ENCODE measurements at places on chromosomes 7 and 10.

DNA sequence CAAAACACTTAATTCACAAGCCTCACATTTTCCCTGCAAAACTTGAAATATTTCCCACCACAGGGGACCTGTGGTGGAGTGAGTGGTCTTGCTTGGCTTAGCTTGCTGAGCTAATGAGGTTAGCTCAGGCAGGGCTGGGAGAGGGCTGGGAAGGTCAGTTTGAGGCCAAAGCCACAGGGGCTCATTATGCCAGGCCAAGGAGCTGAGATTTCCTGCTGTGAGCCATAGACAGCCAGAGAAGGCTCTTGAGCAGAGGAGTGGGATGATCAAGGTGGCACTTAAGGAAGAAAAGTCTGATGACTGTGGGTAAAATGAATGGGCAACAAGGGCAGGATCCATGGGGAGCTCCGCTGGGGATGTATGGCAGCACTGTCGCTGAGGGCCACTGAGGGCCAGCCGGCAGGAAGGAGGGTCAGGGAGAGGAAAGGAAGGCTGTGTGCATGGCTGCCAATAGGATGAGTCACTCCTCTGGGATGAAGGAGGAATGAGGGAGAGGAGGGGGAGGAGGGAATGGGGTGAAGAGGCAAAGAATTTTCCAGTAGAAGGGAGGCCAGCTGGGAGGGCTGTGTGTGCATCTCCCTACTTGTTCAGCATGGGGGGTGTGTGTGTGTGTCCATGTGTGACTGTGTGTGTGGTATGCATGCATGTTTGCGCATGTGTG lies 18.7 kb upstream of the ZNF488 start:
- DNase-seq, result no peak

GRCh38 chr10:105044902-105045301 lies 403.8 kb downstream of the SORCS3 start:
- no peak for DNase-seq

GRCh38 chr10:94174838-94175237 lies 181.1 kb downstream of the PLCE1 start:
- DNase-seq, result no peak

GRCh38 chr10:14254368-14254767 lies 76.4 kb downstream of the FRMD4A start:
- DNase-seq, result no peak

DNA sequence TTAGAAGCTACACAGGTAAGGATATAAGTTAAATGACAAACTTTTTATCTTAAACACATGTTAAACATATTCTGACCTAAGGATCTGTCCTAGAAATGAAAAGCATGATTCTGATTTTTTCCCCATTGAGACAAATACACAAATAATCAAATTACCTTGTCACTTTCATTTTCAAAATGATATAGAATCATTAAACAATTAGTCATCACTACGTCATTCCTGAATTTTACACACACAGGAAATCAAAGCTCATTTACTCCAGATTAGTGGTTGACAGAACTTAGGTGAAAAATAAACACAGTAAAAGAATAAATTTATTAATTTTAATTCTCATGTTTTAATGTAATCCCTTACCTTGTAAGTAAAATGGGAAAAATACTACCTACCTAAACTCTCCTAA lies 89.0 kb downstream of the AASS start:
- no peak for DNase-seq

- DNase-seq, result no peak
Observed at GRCh38 chr7:151086802-151087244, 548 bp downstream of the AGAP3 start.

DNA sequence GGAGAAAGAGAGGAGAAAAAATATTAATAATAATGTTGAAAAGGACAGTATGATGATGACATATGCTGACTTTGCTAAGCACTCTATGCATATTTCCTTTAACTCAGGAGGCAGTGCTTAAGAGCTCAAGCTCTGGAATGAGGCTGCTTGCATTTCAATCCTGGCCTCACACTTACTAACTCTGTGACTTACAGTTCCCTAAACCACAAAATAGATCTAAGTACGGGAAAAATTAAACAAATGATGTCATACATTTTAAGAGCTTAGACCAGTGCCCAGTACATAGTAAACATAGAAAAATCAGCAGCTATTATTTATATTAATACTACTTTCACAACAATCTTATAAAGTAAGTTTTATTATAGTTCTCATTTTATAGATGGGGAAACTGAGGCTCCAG lies 61.3 kb downstream of the GFRA1 start:
- DNase-seq, result no peak

GRCh38 chr7:87032604-87033339 lies 26.7 kb downstream of the ELAPOR2 start:
- no peak for DNase-seq

DNA sequence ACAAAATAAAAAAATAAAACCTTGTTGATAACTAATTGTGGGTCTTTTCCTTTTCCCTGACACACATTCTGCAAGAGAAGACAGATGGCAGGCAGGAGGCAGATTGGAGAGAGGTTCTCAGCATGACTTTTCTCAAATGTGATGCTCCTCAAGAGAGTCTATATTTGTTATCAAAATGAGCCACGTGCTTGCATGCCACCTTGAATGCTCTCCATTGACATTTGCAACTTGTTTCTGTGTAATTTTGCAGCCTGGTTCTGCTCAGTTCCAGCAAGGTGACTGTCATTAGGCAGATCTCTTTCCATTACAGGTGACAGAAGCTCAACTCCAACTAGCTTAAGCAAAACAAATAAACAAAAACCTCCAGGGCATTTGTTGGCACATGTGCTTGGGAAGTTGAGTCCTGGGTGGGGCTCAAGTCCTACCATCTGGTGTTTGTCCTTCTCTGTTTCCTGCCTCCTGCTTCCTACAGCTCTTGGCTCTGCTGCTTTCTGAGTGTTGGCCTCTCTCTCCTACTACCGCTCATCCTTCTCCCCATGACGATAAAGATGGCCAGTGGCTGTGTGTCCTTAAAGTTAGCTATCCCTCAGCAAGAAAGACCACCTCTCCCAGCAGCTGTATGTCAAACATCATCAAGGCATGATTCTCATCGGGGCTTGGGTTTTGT lies 56.7 kb downstream of the GRK5 start:
- no peak for DNase-seq

DNA sequence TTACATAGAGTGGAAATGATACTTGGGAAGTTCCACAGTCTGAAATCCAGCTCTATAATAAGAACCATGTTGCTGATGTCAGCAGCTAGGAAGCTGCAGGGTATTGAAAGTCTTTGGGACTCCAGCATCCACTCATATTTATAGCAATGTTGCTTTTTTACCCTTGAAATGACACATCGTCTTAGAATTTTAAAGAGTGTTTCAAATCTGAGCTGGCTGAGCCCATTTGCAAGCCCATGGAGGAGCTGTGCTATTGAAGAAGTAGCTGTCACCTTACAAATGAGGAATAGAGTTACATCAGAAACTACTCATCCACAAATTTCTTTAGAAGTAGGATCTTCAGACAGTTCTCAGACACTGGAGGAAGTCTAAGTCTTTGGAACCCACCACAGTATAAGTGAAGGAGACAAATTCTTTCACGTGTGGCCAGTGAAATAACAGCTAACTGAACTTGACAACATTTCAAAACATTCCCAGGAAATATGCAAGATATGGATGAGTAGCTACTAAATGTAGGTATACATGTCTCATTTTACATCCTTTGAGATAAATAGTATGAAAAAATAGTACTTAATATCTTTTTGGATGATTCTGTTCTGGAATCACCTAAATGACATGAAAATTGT lies 203.6 kb downstream of the ZNF365 start:
- no peak for DNase-seq

DNA sequence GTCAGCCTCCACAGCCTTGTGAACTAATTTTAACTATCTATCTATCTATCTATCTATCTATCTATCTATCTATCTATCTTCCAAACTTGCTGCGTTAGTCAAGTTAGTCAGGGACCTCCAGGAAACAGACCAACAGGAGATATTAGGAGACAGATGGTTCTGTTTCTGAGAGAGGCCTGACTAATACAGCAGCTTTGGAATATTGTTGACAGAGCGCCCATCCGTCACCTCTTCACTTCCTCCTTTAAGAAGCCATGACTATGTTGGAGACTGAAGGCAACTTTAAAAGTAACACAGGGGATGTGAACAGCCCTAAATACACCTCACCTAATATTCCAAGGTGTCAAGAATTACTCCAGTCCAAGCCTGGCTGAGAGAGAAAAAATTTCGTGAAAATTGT lies 280.9 kb upstream of the IGFBP3 start:
- no peak for DNase-seq

- DNase-seq, result no peak
Observed at GRCh38 chr7:82049891-82050533, 280.2 kb upstream of the HGF start.

GRCh38 chr10:133241501-133242205 lies 4.0 kb downstream of the VENTX start:
- no peak for DNase-seq

GRCh38 chr7:48458701-48459524 lies 287.7 kb downstream of the ABCA13 start:
- no peak for DNase-seq

GRCh38 chr7:78213402-78213801 lies 414.8 kb downstream of the PHTF2 start:
- DNase-seq, result no peak

GRCh38 chr7:41476460-41476803 lies 226.5 kb downstream of the INHBA start:
- DNase-seq, result no peak

GRCh38 chr10:106387063-106387462 lies 777.4 kb downstream of the SORCS1 start:
- DNase-seq, result no peak

- no peak for DNase-seq
Observed at GRCh38 chr10:14173706-14174594, 156.8 kb downstream of the FRMD4A start.

GRCh38 chr10:43801140-43801539 lies 152.5 kb upstream of the ZNF32 start:
- DNase-seq, result no peak

DNA sequence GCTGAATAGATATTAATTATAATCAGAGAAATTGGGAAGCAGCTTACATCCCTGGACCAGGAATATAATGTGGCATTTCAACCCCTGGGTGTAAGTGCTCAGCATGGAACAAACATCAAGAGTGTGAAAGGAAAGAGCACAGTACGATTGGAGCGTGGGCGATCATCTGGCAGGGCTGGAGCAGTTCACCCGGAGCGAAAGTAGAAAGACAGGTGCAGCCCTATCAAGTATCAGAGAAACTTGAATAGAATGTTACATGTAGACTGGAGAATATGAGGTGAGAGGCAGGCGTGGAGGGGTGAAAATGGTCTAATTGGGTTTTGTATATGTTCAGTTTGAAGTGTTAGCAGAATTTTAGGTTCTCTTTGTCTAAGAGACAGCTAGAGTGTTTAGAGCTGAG lies 303.0 kb downstream of the MDFIC start:
- DNase-seq, result no peak

DNA sequence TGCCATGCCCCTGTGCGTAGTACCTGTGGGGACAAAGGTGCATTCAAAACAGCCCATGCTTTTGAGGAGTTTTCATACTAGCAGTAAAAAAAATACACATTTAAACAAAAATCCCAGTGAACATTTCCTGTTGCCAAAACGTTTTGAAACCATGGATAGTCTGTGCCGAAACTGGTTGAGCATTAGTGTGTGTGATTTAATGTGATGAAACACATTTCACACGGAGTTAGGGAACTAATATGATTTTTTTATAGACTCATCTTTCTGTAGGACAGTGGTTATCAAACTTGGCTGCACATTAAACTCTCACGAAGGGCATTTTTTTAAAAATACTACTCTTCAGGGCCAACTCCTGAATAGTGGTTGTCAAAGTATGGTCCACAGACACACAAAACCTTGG lies 111.8 kb upstream of the CREB5 start:
- no peak for DNase-seq

DNA sequence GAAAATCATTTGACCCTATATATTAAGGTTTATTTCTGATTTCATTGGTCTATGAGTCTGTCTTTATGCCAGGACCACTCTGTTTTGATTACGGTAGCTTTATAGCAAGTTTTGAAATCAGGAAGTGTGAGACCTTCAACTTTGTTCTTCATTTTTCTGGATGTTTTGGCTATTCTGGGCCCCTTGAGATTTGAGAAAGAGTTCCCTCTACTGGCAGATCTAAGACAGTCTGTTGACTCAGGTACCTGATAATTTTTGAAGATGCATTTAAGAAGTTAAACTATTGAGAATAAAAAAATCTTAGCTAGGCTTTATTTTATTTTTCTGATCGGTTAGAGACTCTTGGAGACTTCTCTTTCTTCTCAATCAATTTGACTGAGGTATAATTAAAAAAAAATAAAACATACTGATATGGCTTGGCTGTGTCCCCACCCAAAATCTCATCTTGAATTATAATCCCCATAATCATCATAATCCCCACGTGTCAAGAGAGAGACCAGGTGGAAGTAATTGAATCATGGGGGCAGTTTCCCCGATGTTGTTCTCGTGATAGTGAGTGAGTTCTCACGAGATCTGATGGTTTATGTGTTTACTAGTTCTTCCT lies 209.2 kb downstream of the SNX10 start:
- no peak for DNase-seq

GRCh38 chr10:52027055-52027705 lies 286.9 kb upstream of the DKK1 start:
- DNase-seq, result no peak

DNA sequence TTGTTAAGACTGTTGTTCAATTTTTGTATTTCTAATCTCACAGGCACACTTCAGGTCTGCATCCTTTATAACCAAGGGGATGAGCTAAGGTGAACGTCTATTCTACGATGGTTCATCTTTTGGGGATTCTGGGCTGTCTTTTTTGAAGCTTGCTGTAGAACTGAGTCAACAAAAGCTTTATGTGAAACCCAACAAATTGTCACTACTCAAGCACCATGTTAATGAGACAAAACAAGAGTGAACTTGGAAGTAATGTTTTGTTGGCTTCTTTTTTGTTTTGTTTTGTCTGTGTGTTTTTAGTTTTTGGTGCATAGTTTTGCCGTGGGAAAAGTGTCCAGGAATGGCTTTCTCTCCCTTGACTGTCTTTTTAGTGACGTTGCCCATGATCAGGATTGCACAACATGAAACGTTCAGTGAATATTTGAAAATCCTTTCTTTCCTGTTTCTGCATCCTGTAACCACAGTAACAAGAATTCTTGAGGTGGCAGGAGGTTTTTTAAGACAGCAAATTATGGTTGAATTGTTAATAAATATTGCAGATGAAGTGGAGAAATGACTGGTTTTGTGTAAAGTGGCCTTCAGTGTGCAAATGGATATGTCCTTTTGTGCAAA lies 65.6 kb downstream of the WIPF3 start:
- DNase-seq, result no peak

GRCh38 chr10:64091897-64092296 lies 570.7 kb downstream of the REEP3 start:
- DNase-seq, result no peak

- no peak for DNase-seq
Observed at GRCh38 chr10:87651801-87652200, 7.9 kb upstream of the PAPSS2 start.

GRCh38 chr7:130210181-130210935 lies 2.7 kb downstream of the SSMEM1 start:
- no peak for DNase-seq

Data from stimulated activated CD4-positive, alpha-beta T cell treated with anti-CD3 and anti-CD28 coated beads, Interleukin-1b, Interleukin-23, amount 100 ng/mL, for 1 hour (primary cell).